ENCODE measurements at places on chromosomes 5 and 9.

GRCh38 chr5:9058666-9059065, 487.2 kb downstream of the SEMA5A start:
- DNase-seq, result no peak

DNA sequence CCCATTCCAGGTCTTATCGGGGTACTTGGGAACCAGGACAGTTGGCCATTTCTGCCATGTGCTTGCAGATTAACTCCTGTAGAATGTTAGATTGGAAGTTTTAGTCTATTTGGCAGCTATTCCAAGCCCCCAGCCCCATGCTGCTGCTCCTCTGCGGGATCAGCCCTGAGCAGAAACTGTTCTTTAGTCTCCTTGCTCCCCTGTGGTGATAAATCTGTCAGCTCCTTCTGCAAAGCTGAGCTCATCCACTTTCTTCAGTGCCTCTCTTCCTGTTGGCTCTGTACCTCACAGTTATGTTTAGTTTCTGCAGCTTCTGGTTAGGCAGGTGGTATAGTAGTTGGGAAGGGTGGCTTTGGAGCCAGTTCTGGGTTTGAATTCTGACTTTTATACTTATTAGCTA, 170.4 kb downstream of the GRIA1 start:
- no peak for DNase-seq

DNA sequence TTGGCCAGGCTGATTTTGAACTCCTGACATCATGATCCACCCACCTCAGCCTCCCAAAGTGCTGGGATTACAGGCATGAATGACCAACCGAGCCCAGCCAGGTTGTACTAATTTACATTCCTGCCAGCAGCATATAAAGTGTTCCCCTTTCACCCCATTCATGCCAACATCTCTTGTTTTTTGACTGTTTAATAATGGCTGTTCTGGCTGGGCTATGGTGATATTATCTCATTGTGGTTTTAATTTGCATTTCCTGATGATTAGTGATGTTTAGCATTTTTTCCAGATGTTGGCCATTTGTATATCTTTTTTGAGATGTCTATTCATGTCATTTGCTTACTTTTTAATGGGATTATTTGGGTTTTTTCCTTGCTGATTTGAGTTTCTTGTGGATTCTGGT, 87.3 kb downstream of the INVS start:
- no peak for DNase-seq

DNA sequence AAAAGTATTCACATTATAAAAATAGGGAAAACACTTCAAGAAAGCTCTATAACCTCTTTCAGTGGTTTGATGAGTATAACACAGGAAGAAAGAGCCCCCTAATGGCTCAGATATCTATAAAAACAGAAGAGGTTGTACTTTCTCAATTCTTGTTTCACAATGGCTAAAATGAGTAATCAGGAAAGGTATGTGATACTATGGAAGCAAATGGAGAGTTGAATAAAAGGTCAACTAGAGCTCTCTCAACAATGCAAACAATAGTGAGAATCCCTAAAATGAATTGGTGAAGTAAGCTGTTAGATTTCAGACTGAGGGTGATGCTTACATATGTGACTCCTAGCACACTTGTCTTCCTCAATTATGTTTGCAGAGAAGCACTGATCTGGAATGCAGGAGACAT, 584.6 kb upstream of the CDH18 start:
- DNase-seq, result no peak

DNA sequence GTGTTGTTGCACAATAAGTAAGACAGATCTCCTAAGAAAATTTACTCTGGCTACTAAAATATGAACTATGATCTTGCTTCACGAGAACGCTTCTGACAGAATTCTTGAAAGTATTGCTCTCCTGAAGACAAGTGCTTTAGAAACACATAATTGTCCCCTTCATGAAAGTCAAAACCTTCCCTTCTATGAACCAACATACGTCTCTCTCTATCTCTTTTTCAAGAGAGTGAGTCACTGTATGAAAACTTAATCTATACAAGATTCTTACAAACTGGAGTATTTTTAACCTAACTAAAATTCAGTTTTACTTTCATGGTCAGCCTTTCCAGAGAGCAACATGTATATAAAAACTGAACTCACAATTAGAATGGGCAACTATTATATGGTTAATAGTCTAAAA, 688.0 kb upstream of the CTNND2 start:
- no peak for DNase-seq

GRCh38 chr5:26343801-26344325, 694.5 kb downstream of the CDH9 start:
- no peak for DNase-seq

GRCh38 chr5:153641183-153641688, 150.8 kb downstream of the GRIA1 start:
- no peak for DNase-seq

DNA sequence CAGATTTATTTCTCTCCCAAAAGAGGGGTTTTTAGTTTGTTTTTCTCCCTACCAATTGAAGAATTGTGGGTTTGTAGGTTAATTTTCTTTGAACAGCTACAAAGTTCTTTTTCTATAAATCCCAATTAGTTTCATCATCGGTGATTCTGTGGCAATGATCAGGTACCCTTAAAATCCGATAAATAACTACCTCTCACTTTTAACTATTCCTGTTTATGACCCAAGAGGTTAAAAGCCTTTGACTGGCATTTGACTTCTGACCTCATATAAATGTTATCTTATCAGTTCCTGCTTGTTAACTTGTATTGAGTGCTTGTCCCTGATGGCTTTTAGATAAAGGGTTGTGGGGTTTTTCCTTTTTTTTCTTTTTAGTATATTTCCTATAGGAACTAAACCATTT, 124.4 kb upstream of the TMEM161B start:
- no peak for DNase-seq

DNA sequence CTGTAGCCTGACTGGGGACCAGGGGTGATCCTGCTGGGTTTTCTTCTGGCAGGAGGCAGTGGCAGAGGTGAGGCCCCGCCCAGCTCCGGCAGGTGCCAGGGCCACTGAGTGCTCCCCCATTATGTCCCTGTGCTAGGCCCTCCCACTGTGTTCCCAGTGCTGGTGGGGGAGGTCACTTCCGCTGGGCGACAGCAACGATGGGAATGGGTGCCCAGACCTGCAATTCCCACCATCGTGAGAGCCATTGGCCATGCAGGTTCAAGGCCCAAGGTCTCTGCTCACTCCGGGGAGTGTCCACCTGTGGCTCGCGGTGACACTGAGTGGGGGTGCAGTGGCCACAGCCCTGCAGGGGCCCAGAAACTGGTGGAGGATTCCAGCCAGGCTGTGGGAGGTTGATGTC, 98.6 kb downstream of the RXRA start:
- DNase-seq, result no peak

GRCh38 chr5:132770476-132771159, 6.4 kb downstream of the SEPTIN8 start:
- DNase-seq, result no peak

- DNase-seq, result no peak
Measured at GRCh38 chr5:157550663-157551062, 24.9 kb downstream of the ADAM19 start.

DNA sequence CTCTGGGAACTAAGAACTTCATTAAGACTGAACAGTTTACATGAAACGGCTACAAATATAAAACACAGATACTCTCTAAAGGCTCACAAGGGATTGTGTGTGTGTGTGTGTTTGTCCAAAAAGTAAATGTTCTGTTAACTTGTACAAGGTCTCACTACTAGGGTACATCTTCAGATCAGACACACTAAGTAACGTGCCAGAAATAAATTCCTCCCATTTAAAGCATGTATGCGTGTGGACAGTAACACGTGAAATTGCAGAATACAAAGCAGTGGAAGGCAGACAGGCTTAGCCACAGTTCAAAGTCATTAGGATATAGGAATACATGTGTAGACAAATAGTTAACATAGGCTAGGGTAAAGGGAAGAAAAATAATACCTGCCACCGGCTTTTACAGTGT, 1.8 kb downstream of the BNC2 start:
- no peak for DNase-seq

GRCh38 chr5:74885170-74885569, 19.0 kb upstream of the FAM169A start:
- no peak for DNase-seq

GRCh38 chr5:123746683-123747360, 234.8 kb downstream of the CSNK1G3 start:
- DNase-seq, result no peak

GRCh38 chr5:123478546-123478945, 33.4 kb upstream of the CSNK1G3 start:
- DNase-seq, result no peak

DNA sequence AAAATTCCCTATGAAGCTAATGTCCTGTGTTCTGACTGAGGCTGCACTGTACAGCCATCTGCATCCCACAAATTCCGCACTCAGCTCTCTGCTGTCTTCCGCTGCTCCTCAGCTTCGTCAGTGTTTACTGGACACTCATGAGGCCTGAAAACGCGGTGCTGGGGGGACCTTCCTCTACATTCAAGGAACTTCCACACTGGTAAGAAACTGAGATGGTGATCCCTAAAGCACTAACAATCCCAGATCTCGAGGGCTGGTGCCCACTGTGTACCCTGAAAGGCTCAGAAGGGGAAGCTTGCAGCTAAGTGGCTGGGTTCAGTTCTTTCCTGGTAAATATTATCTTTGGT, 117.9 kb downstream of the NRG2 start:
- no peak for DNase-seq

- DNase-seq, result no peak
Measured at GRCh38 chr5:42387563-42387962, 35.7 kb upstream of the GHR start.

DNA sequence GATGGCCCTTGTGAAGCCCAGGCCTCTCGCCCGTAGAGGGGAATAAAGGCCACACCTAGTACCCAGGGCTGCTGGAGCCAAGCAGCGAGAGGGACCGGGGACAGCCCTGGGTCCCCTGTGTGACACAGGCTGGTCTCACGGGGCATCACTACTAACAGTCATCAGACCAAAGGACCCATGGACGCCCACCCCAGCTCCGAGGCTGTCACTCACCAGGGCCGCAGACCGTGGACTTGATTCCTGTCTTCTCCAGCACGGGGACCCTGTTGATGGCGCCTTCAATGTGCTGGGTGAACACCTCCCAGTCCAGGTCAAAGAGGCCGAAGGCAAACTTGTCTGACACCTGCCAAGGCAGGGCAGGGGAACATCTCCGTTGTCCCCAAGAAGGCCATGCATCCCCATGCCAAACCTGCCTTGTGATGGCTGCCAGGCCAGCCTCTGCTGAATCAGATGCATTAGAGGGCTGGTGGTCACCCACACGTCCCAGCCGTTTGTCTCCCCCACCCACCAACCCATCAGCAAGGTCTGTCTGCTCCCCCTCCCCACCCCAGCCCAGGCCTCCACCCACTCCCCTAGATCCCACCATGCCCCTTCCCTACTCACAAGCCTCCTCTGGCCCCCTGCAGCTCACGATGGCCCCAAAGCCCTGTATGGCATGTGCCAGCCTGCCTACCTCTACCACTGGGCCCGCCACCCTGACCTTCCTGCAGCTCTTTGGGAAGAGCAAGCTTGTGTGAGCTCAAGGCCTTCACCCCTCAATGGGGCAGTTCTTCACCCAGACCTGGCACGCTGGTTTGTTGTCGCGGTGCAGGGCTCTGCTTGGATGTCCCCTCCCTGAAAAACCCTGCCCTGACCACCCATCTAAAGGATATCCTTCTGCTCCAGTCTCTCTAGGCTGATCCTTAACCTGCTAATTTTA, 20.8 kb downstream of the SARDH start:
- DNase-seq, result no peak
